ENCODE measurements at places on chromosomes 1 and 21.
A peak's percentile ranks its signal among the peaks of the same experiment; 100 is the strongest.

GRCh38 chr1:81664341-81664740 is 136.4 kb upstream of the ADGRL2 start:
- DNase-seq, result no peak

DNA sequence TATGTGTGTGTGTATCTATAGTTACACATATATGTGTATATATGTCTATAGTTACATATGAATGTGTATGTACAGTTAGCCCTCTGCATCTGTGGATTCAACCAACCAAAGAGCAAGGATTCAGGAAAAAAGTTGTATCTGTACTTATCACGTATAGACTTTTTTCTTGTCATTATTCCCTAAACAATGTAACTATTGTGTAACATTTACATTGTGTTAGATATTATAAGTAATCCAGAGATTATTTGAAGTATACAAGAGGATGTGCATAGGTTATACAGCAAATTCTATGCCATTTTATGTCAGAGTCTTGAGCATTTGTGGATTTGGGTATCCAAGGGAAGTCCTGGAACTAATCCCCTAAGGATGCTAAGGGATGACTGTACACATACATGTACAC is 71.3 kb downstream of the RASAL2 start:
- DNase-seq, result no peak

DNA sequence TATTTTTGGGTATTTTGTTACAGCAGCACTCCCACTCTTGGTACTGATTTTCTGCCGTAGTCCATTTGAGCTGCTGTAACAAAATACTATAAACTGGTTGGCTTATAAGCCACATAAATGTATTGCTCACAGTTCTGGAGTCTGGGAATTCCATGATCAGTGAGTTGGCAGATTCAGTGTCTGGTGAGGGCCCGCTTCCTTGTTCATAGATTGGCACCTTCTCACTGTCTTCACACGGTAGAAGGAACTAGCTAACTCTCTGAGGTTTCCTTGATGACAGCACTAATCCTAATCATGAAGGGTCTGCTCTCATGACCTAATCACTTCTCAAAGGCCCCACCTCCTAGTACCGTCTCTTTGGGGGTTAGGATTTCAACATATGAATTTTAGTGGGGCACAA is 85.2 kb downstream of the HHAT start:
- DNase-seq, result no peak

GRCh38 chr1:22971161-22971560 is 1.5 kb downstream of the LACTBL1 start:
- no peak for DNase-seq

DNA sequence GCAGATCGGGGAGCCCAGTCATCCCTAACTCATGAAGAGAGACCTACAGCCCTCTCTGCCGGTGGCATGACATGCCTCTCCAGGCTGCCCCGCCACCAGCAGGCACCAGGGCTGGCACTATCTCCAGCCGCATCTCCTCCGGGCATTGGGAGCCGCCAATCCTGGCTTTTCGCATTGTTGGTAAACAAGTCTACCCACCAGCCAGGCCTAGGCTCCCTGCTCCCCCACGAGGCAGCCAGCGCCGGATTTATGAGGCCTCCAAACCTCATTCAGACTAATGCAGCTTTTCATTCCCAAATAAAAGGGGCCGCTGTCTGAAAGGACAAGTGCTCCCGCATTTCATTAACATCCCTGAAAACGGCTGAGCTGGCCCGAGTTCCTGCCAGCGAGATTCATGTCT is 3.4 kb upstream of the GRIK3 start:
- peak; percentile 45 for DNase-seq
